ENCODE measurements at places on chromosomes 11 and 22.
A peak's percentile ranks its signal among the peaks of the same experiment; 100 is the strongest.

GRCh38 chr22:44274918-44275630 lies 37.7 kb downstream of the SHISAL1 start:
- DNase-seq, result no peak

GRCh38 chr11:63897459-63898146 lies 19.4 kb downstream of the RCOR2 start:
- DNase-seq, result no peak

- DNase-seq, result no peak
Measured at GRCh38 chr11:1638344-1638743, 8.8 kb downstream of the KRTAP5-5 start.

DNA sequence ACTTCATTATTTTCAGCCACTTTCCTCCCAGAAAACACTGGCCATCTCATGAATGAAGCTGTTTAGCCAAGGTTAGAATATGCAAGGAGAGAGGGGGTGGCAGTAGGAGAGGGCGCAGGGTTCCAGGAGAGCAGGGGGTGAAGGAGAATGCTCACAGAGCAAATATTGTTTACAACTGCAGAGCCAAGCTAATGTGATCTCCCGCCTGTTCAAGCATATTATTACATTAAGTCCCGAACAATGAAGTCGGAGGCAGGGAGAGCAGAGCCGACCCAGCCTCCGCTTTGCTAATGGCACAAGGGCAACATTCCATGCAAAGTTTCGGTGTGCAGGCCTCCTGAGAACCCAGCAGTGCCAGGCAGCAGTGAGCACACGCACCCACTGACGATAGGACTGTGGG lies 80.1 kb downstream of the MICAL3 start:
- DNase-seq, result no peak

DNA sequence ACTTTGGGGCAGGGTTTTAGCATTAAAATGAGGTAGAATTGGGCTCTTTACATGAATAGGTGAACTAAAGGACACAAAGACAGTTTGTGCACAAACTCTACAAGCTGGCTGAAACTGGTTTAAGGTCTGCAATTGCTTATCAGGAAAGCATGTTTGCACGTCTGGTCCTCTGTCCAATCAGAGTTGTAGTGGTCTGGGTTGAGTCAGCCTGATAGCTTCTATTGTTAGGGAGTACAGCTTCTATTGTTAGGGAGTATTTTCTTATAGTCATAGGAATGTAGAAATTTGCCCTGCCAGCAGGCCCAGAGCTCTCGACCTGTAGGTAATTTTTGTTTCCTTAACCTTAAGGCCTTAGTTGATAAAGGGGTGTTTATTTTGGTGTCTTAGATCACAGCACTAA lies 1422.4 kb downstream of the LRRC4C start:
- no peak for DNase-seq

- no peak for DNase-seq
Measured at GRCh38 chr11:59960502-59961381, 3.1 kb upstream of the OOSP4A start.

DNA sequence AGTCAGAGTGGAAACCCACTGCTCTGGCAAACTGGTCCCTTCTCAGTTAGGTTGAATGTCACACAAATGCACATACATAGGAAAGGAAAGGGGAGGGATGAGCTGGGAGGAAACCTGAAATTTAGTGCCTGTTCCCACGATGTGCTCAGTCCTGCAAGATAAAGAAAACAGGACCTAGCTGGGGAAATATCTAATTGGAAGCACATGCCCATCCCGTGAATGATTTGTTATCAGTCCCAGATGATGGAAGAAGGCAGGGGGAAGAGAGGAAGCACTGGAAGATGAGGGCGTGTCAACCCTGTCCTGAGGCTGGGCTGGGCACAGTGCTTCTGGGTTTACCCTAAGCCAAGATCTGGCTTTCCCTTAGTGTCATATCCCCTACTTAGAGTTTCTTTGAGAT lies 173.9 kb downstream of the NAV2 start:
- DNase-seq, result no peak

DNA sequence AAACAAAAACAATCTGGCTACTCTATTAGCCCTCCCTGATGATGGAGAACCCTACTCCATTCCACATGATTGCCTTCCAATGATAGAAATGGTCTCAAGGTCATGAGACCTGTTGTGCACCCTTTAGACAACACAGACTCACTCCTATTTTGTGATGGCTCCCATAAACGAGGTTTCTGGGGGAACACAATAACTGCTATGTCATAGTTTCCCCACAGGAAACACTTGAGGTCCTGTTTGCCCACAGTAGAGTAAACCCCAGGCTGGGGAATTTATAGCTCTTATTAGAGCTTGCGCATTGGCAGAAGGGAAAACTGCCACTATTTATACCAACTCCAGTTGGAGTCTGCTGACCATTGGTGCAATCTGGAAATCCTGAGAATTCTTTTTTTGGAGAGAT lies 28.7 kb downstream of the MIF start:
- no peak for DNase-seq

- DNase-seq, result no peak
Measured at GRCh38 chr22:47802421-47802820, 1040.0 kb downstream of the TBC1D22A start.

DNA sequence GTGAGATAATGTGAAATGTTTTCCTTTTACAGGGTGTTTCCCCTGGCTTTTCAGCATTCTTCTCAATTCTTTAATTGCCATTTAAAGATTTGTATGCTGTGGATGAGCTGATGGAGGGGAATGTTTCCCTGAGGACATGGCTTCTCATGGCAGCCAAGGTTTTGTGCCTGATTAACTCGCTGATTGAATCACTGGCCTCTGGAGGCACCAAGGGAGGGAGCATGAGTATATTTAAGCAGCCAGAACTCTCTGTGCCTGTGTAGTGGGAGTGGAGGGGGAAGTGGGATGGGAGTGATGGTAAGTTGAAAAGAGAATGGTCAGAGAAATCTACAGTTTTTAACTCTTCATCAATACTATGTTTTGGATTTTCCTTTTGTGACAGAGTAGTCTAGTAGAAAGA lies 88.7 kb downstream of the STIM1 start:
- DNase-seq, result peak; percentile 76

DNA sequence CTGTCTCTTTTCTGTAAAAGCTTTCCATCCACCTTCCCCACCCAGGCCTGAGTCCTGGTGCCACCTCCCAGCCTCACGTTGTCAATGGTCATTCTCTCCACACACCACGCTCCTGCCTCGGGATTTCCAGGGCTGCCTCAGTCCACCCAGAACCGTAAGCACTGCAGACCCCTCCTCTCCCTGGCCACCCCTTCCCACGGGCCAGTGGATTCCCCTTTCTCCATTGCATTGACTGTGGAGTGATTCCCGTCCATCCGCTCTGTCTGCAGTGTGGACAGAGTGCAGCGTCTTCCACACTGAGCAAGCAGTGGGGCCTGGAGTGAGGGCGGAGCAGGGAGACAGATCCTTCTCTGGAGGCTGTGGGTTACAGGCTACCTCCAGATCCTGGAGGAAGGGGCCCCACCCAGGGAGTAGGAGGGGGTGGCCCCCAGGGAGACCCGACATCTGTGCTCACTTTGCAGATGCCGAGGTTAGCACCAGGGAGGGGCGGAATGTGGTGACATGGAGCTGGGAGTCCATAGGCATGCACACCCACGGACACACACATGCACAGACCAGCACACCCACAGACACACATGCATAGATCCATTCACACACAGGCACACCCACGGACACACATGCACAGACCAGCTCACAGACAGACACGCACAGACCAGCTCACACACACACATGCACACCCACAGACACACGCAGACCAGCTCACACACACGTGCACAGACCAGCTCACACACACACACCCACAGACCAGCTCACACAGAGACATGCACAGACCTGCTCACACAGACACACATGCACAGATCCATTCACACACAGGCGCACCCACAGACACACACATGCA lies 109.6 kb upstream of the B3GAT1 start:
- DNase-seq, result no peak

DNA sequence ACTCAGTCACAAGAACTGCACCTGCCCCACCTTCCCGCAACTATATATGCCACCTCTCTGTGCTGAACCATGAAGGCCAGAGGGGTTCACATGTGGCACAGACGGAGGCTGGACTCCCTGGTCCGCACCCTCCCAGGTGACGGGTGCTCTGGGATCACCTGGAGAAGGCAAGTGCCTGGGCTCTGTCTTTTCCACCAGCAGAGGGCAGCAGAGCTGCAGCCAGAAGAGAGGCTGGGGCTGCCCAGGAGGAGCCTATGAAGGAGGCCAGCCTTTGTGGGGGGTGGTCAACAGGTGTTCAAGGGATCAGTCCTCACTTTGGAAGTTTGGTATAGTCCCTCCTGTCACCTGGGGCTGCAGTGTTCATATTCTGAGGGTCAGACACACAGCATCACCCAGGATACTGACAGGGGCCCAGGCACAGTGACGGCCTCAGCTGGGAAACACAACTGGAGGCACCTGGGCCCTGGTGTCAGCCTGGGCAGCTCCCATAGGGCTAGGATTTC lies 39.2 kb upstream of the IGLL5 start:
- DNase-seq, result no peak

GRCh38 chr11:134226806-134227325 lies 2.4 kb downstream of the VPS26B start:
- no peak for DNase-seq

GRCh38 chr11:95795627-95796295 lies 5.5 kb downstream of the CEP57 start:
- DNase-seq, result no peak

GRCh38 chr11:100629671-100630070 lies 57.4 kb upstream of the ARHGAP42 start:
- DNase-seq, result no peak

DNA sequence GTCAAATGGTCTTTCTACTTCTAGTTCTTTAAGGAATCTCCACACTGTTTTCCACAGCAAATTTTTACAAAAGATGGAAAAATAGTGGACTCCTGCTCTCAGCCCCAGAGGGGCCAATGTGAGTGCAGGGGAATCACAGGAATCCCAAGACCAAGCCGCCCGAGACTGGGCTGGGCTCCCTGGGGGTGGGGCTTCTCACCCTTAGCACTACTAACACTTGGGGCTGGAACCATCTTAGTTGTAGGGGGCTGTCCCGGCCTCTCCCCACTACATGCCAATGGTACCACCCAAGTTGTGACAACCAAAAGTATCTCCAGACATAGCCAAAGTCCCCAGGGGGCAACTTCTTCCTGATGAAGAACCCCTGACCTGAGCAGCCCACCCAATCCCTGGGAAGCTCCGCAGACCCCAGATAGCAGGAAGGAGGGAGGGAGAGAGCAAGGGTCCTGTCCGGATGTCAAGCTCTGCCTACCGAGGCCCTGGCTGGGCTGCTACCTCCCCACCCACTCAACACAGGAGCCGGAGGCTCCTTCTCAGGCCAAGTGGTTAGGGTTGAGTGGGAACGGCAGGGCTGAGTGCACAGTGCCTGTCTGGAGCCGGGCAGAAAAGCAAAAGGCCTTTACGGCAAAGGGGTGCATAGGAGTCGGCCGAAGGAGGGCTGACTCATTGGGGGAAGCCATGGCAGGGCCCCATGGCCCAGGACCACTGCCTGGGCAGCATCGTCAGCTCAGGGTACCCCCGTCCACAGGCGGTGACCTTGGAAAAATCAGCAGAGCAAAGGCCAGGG lies 122.5 kb upstream of the FGF3 start:
- DNase-seq, result no peak

GRCh38 chr11:57484141-57484710 lies 23.9 kb downstream of the RTN4RL2 start:
- no peak for DNase-seq

DNA sequence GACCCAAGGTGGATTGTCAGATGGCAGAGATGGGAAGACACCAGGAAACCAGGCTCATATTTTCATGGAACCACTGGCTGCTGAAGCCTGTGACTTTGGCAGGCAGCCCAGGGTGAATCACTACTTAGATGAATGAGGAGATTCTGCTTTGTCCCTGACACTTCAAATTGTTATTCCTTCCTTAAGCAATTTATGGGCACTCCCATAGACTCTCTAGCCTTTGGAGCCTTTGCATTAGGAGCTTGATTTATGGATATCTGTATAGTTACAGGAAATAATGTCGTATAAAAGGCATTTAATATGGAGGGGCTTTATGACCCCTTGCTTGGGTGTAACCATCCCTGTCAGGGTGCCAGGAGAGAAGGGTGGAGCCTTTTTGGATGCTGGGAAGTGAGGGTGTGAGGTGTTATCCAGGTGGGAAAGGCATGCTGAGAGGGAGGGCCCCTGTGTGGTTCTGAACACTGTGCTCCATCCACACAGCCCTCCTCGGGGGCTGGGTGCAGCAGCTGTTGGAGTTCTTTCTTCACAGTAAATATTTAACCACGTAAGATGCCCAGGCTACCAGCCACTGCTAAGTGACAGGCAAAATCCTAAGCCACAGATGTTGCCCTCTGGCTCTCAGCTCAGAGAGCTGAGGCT lies 35.3 kb downstream of the IL18 start:
- DNase-seq, result peak; percentile 65

DNA sequence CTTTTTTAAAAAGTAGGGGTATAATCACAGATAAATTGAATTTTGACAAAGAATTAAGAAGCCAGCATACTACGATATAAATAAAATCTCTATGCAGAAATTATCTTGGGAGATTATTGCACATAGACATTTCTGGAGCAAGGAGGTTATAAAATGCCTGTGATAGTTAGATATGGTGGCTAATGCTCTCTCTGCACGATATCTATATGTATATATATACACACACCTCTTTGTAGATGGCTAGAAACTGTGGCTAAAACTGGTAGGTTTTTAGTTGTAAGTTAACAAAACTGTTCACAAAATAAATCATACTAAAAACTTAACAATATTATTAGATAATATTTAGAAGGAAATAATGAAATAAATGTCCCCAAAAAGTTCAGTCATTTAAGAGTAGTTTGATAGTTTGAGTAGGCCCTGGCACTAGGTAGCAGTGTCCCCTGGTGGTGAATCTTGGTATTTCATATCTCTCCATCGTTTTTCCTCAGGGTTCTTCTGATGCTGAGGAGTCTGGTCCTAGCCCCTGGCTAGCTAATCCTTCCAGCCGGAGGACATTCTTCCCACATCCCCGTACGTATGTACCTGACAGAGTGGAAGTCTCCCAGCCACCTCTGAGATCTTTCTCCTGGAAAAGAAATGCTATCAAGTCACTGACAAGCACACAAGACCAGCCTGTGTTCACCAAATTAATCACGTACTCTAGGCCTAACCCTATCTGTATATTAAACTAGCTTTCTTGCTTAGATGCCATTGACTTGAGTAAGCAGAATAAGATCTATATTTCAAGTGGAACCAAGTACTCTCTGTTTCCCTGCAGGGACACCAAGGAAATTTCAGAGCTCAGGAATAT lies 32.2 kb downstream of the ART5 start:
- DNase-seq, result peak; percentile 2

GRCh38 chr11:20156876-20157613 lies 3.2 kb downstream of the DBX1 start:
- no peak for DNase-seq

DNA sequence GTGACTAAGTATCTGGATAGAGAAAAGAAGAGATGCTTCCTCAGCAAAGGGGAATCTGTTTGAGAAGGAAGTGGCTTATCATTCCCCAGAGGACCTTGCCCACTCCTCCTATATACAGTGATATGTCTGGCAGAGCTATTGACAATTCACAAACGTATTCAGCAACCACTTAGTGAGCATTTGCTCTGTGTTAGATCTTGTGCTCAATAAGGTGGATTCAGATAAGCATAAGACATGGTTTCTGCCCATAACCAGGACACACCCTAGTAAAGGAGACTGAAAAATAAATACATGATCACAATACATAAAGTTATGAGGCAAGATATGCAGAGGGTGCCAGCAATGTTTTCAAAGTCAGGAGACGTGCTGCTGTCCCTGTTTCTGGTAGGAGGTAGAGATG lies 1.4 kb downstream of the TMEM9B start:
- DNase-seq, result no peak

Data from skeletal muscle cell (primary cell).